ENCODE measurements at places on chromosomes 5 and 9.

- no peak for DNase-seq
These were observed 370 bp upstream of the CDH6 start for GRCh38 chr5:31193116-31193515.

DNA sequence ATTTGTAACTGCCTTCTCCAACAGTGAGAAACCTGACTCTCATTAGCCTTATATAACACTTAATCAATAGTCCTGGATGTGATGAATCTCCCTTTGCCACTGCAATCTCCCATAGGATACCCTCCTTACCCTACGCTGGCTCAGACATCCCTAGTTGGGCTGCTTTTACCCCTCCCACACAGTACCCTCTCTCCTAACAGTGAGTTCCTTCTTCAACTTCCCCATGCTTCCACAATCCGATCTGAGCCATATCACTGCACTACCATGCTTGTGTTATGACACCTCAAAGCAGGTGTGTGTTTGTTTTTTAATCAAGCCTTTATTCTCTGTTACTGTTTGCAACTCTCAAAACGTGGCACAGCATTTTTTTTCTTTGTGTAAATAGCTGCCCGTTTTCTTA is 60.5 kb upstream of the C9orf72 start:
- DNase-seq = no peak

- DNase-seq = no peak
These were observed 125.9 kb upstream of the MYO10 start for GRCh38 chr5:17061973-17062470.

DNA sequence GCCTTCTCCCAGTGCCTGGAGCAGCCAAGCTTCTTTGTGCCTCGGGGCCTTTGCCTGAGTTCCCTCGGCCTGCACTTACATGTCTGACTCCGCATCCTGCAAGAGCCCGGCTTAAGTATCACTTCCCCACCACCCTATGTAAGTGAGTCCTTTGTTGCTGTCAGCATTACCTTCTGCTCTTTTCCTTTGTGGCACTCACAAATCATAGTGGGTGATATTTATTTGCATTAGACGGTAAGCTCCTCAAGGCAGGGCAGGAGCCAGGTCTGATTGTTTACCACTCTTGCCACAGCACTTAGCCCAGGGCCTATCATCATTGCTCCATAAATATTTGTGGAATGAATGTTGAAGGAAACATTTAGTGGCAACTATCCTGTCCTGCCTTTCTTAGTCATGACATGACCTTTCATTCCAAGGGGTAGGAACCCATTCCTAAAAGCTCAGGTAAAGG is 4.8 kb downstream of the GM2A start:
- DNase-seq = peak; percentile 10

DNA sequence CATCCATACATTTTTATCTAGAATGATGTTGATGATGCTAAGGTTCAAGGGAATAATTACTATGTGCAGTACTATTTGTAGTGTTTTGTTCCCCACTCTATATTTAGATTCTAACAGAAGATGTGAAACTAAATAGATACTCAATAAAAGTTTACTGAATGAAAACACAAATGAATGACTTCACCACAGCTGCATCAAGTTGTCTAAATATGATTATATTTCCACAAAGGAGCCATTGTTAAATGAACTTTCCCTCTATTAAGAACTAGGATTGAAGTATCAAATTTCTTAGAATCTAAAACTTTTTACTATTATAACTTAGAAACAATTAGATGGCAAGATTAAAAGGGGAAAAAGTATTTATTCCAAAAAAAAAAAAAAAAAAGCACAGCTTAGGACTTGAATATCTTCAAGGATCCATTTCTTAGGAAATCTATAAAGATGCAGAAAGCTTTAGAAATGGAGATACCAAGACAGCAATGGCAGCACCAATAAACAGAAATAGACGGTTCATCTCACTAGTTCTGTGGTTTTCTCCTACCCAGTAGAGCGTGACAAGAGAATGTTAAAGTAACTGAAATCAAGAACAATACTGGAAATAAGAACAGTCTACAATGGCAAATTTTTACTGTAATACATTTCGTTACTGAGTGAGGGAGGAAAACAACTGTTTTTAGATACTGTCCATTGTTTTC is 347.6 kb downstream of the EBF1 start:
- DNase-seq = no peak

- DNase-seq = no peak
These were observed 112.8 kb upstream of the ICE1 start for GRCh38 chr5:5309645-5310044.

GRCh38 chr5:62385131-62385530 is 18.6 kb downstream of the DIMT1 start:
- no peak for DNase-seq

DNA sequence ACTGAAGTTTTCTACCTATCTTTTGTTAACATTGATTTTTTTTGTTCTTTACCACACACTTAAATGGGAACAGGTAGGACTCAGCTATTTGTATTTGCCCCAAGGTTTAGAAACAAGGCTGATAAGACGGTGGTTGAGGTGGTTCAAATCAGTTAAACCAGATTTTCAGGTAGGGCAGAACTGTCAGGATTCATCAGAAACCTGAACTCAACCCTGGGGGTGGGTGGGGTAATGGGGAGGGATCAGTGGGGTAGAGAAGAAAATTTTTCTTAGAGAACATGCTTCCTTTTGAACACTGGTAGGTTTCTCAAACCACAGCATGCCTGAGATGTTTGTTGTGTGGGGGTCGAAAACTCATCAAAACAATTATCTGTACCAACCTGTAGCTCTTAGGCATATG is 113.0 kb downstream of the BASP1 start:
- no peak for DNase-seq

Data from fibroblast of skin of right biceps (primary cell).